ENCODE measurements at places on chromosomes 2 and 18.

DNA sequence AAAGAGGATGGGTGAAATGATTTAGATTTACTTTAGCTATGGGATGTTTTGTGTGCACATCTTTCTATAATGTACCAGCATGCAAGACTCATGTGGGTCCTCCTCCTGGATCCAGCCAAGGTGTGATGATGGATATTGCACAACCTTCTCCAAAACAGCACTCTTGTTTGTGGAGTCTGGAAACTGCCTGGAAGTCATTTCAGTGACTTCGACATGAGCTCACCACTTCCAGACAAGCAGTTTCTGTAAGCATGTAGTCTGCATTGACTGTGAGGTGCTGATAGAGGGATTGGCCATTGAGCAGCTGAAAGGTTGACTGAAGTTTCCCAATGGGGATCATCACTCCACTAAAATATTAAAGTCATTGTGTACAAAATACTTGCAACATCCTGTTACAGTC is 154.0 kb downstream of the TRIB2 start:
- DNase-seq, result no peak

- DNase-seq, result no peak
Observed at GRCh38 chr2:237167934-237168333, 82.2 kb downstream of the COPS8 start.

DNA sequence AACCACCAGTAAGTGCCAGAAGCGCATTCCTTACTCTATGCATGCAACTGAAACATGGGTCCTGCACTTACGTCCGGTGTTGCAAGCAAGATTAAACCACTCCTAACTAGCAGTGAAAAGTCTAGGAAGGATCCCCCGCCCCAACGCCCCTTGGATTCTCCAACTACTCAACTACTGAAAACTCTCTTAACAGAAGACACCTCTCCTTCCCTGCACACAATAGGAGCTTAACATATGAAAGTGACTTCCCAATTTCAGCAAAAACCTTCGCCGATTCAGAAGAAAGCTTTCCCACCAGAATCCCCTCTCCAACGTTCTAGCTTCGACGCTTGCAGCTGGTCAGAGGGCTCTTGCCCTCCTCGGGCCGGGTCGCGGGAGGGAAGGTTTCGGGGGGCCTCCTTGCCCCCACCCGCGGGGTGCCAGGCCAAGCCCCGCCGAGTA is 578 bp downstream of the IWS1 start:
- DNase-seq, result no peak

GRCh38 chr18:54357082-54357659 is 487 bp downstream of the STARD6 start:
- DNase-seq, result no peak

- peak; percentile 72 for DNase-seq
Observed at GRCh38 chr2:113240915-113241911, 37.5 kb downstream of the PAX8 start.

GRCh38 chr2:152339556-152340286 is 4.7 kb downstream of the FMNL2 start:
- DNase-seq, result no peak

- no peak for DNase-seq
Observed at GRCh38 chr18:63319383-63320122, at the start of gene BCL2. Gene BCL2, minus strand, starts transcription at chr18:63319769.

- no peak for DNase-seq
Observed at GRCh38 chr2:85156153-85156552, 23.0 kb downstream of the TCF7L1 start.

GRCh38 chr2:8457092-8457481 is 224.8 kb upstream of the ID2 start:
- DNase-seq, result no peak

DNA sequence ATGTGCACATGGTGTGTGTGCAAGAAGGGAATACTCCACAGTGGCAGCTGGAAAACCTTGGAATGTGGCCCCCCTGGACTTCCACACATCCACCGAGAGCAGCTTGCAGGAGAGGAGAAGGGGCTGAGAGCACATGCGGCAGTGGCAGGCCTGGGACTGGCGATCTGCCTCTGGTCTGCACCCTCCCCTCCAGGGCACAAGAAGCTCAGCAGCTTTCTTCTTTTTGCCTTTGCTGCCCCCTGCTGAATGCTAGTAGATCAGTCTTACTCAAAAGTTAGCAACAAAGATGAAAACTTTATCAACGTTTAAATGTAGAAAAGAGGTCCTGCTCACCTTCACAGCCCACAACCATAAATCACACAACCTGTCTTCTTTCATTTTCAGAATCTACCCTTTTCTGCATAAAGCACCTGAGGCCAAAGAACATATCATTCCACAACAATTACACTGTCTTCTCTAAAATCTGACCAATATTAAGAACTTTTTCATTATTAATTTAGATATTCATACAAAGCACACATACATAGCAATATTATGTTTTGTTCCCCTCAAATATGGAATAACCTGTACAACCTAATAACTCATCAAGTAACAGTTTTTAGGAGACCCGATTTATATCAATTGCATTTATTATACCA is 34.6 kb downstream of the TGFBRAP1 start:
- no peak for DNase-seq

- DNase-seq, result no peak
Observed at GRCh38 chr2:180669016-180669415, 311.4 kb upstream of the UBE2E3 start.

DNA sequence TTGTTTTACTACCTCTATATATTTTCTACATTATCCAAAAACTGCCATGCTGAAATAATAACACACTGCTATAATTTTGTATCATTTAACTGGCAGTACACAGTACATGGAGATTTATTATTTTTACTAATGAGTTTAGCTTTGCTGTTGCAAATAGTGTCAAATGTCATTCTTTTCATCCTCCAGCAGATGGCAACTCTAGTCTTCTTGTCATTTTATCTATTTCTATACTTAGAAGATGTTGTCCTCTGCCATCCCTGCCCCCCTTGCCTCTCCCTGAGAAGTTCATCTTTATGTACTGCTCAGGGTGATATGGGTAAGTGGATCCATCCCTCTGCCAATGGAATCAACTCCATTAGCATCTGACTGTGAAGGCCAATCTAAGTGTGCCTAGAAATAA is 21.7 kb upstream of the LRRTM1 start:
- DNase-seq, result no peak

DNA sequence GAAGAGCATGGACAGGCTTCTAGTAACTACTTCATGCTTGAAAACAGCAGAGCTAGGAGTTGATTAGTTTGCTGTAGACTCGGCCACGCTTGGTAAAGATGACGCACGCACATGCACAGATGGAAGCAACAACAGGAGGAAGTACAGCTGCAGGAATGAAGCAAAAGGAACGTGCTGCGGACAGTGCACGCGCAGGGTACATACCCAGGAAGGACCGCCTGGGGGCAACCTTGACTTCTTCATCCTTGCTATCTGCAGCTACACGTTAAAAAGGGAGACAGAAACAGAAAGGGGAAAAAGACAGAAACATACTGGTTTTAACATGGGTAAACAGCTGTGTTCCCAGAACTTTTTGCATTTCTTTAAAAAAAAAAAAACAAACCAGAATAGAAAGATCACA is 17.7 kb downstream of the SLC66A2 start:
- DNase-seq, result no peak

DNA sequence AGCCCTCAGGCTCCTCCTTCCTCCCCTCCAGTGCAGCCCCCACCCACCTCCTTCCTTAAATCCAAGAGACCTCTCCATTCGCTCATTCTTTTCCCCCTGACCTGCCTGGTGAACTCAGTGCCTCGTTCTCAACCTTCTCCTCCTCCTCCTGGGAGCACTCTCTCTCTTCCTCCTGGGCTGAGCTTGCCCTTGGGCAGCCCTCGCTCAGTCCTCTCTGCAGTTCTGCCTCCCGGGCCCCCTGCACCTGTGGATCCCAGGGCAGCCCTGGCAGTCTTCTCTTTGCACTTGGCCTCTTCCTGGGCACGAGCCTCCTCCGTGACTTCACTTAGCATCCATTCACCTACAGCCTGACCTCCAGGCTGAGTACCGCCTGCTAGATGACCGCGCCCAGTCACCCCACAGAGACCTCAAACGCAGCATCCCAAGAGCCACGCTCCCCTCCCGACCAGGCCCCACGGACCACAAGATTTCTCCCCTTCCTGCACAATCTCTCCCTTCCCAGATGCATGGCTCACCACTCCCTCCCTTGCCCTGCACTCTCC is 58.9 kb upstream of the ID2 start:
- DNase-seq, result no peak

GRCh38 chr2:168793596-168793995 is 8.8 kb upstream of the NOSTRIN start:
- DNase-seq, result no peak

- no peak for DNase-seq
Observed at GRCh38 chr2:224354632-224355211, 47.2 kb downstream of the FAM124B start.

DNA sequence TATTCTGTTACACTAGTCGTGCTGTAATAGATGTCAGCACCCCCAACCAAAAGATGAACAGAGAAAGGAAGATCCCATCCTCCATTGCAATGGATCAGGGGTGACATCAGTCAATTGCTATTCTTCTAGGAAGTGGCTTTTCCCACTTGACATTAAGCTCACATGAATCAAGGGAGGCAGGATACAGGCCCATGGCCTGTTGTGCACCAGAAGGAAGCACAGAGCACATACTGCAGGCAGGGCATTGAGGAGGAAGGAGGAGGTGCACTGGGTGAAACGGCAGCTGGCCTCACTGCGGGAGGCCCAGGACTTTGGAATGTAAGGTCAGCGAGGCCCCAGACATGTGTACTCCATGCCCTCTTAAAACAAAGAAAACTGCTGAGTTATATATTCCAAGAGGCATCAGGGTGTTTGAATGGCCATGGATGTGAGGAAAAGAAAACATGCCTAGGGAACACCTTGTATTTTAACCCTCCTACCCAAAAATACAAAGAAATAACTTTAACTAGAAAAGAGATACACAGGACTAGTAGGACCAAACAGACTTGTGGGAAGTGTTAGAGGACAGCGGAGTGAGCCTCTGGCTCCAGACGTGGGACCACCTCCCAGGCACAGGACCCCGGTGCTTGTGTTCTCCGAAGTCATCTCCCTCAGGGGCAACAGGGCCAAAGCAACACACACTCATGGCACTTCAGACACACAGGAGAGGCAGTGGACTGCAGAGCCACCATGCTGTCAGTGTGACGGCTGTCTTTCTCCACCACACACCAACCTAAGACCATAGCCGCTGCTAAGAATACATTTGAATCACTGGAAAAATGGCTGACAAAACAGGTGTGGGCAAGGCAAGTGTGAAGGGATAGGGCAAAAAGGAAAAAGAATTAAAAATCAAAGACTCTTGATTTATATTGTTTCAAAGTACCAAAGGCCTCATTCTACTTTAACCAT is 51.4 kb upstream of the RIOK3 start:
- DNase-seq, result no peak

DNA sequence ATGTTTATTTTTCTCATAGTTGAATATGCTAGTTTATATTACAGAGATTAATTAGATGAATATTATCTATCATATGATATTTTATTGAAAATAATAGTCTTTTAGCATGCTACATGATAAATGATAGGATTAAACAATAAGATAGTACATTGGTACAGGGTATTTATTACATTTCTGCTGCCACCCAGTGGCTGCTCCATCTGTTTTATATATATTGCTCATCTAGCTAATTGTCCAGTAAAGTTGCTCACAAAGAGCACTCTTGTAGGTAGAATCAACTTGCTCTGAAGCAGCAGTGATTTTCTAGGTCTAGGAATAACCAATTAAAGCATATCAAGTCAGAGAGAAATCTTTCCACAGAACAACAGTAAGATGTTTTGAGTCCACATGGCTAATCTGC is 183.3 kb downstream of the ASXL3 start:
- no peak for DNase-seq

- DNase-seq, result no peak
Observed at GRCh38 chr2:58572731-58573130, 331.6 kb upstream of the FANCL start.

- DNase-seq, result no peak
Observed at GRCh38 chr18:70578480-70578879, 289.6 kb downstream of the SOCS6 start.

- DNase-seq, result no peak
Observed at GRCh38 chr2:239596253-239596652, 195.4 kb upstream of the HDAC4 start.

DNA sequence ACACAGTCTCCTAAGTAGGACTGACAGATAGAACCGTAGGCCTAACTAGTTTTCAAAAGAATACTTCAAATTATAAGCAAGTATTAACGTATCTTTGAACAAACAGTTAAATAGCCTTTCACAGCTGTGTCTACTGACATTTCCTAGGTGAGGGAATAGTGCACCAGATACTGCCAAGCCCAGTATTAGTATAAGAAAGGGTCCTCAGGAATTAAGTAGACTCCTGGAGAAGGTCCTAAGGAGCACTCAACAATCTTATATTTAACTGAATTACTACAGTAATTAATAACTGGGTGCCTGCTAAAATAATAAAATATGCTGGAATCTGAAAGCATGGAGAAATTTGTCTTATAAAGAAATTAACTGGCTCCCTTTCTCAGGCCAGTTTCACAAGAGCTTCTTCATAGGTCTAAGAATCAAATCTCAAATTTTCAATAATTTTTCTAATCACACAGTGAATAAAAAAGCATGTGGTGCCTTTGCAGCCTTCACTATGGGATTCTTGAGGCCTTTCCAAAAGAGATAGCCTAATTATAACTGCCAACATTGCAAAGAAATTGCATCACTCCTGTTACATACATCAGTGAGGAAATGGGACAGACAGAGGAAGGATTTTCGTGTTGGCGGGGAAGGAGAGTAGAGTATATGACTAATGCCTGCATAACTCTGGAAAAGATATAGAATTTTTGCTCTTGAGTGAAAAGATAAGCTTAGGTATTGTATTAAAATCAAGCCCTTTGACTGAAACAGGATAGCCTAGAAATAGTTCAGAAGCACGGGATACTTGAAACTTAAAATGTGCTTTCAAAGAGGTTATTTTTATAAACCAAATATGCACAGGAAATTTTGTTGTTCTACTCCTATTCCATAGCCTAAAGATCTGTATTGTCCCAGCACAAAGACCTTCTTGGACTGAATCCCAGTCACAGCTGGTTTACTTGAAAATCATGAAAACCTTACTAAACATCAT is 228.6 kb upstream of the STK17B start:
- no peak for DNase-seq

GRCh38 chr2:118014492-118014824 is 588 bp upstream of the CCDC93 start:
- DNase-seq, result no peak

DNA sequence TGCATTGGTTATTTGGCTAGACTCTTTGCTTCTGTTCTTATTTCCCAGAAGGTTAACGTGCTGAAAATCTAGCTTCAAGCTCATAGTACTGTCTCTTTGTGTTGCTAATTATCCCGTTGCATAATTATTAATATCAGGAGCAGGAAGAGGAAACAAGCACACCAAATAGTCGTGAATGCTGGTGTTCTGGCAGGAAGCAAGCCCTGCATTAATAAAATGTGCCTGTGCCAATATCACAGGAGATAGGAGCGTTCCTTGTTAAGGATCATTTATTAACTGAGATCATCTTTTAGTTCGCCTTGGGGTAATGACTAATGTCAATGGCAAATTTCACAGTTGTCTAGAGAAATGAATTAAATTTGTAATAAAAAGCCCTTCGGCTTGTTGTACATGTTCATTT is 893.0 kb upstream of the POU3F3 start:
- DNase-seq, result no peak

Measured in stimulated activated CD4-positive, alpha-beta T cell treated with anti-CD3 and anti-CD28 coated beads, TNF-alpha, amount 100 ng/mL, for 24 hours (primary cell).